Activated naive CD4-positive, alpha-beta T cell (primary cell): ENCODE measurements at places on chromosomes 7 and 10.

DNA sequence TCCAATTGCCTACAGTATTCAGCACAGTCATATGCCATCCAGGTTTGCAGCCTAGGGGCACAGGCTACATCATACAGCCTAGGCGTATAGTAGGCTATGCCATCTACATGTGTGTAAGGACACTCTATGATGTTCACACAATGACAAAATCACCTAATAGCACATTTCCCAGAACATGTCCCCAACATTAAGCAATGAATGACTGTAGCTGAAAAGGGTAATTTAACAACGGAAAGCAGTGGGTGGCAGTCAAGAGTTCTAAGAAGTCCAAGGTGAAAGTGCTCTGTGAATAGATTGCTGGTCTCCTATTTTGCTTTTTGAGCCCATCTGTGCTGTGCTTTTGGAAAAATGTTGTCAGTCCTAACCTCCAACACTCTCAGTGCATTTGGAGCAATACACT lies 162.6 kb downstream of the KLF6 start:
- DNase-seq = no peak

GRCh38 chr7:30596014-30596641 lies 1.4 kb downstream of the GARS1 start:
- no peak for DNase-seq

GRCh38 chr10:86043236-86043635 lies 323.4 kb downstream of the GRID1 start:
- no peak for DNase-seq

DNA sequence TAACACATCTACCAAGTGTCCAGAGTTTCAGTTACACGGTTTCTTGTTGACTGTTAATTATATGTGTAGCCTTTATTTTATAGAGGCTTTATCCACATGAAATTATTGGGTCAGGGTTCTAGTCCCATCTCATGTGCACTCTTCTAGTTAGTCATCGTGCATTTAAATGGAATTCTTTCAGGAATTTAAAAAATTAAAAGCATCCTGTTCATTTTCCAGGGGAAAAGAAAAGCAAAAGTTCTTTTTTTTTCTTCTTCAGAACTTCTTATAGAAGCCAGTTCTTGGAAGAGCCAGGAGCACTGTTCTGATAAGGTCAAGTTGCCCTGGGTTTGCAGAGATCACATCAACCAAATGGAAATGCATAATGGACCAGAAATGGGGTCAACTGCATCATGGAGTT lies 324.7 kb downstream of the INHBA start:
- DNase-seq = no peak

DNA sequence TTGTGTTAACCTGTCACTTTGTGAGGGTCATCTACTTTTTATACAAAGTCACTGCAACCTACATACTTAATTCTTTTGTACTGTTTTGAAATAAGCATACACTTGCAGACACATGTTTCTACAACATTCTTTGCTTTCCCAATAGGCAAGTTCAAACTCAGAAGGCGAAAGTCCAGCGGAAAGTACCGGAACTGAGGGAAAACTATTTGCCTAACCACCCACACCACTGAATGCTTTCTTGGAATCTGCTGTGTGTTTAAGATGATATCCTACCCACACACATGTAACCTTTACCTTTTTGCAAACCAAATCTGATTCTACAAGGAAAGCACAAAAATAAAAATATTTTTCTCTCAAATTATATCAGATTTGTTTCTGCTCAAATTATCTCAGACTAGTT lies 139.4 kb upstream of the AGR3 start:
- DNase-seq = no peak

DNA sequence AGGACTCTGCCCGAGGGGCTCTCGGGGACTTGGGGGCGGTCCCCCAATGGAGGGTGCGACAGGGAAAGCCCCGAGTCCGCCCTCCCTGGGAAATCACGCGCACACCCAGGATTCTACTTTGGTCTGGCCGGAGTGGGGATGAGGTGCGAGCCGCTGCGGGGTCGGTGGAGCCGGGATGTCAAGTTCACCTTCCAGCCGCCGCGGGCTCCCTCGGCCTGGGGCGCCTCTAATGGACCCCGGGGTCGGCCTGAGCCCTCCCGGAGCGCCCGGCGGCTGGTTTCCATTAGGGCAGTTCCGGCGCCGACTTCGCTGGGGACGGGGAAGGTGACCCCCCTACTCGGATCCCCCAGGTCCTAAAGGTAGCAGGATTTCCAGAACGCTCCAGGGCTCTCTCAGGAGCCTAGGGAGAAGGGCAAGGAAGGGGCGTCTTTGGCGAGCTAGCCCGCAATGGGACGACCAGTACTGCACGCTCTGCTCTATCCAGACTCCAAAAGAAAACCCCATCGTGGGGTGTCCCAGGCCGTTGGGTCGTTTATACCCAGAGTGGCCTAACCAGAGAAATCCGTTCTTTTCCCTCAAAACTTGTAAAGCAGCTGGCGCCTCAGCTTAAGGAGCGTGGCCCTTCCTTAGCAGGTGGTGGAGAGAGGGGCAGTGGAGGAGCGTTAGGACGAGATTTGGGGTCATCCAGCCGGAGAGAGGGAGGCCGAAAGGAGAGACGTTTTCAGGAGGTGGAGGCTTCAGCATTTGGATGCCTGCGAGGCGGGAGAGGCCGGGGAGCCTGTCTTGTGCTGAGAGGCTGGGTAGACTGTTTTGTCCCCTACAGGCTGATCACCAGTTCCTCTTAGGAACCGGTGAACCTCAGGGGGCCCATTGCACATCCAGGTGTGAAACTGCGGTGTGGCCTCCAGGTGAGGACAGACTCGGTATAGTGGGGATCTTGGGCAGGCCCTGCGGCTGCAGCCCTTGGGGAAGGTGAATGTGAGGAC lies 860 bp upstream of the WDR86 start:
- no peak for DNase-seq

DNA sequence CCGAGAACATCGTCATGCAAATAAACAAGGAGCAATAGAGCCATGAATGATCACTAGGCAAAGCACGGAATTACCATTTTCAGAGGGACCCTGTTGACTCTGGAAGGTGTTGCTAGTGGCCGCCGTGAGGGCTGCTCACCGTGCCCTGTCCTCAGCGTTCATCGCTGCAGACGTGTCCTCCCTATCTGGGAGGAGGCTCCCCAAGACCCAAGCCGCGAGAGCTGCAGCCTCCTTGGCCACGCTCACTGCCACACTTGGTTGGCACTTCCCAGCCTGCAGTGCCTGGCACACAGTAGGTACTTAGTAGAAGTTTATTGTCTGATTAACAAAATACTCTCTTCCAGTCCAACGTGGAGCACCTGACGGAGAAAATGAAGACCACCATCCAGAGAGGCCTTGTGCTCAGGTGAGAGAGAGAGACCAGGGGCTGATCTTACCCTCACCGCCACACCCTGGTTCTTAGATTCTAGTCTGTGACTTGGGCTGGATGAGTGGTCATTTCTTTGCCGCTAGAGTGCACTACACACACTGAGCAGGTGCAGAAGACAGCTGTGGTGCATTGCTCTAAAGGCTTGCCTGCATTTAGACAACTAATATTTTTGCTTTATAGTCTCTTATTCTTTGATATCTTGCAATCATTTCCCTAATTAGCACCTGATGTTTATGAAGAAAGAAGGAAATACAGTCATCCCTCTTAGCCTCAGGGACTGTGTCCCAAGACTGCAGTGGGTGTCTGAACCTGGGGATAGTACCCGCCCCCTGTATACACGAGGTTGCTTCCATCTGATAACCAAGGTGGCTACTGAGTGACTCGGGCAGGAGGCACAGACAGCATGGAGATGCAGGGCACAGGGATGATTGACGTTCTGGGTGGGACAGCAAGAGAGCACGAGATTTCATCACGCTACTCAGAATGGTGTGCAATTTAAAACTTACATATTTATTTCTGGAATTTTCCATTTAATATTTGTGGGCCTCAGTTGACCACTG lies 40.3 kb downstream of the PITRM1 start:
- no peak for DNase-seq

GRCh38 chr7:124784879-124785818 lies 19.6 kb upstream of the GPR37 start:
- no peak for DNase-seq

- DNase-seq = no peak
Measured at GRCh38 chr7:92437956-92438491, 9.3 kb upstream of the GATAD1 start.

DNA sequence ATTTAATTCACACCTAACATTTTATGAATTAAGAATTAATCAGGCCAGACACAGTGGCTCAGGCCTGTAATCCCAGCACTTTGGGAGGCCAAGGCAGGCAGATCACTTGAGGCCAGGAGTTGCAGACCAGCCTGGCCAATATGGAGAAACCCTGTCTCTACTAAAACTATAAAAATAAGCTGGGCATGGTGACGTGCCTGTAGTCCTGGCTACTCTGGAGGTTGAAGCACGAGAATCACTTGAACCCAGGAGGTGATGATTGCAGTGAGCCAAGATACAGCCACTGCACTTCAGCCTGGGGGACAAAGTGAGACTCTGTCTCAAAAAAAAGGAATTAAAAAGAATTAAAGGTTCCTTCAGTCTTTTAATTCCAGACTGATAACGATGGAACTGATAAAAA lies 11.1 kb downstream of the LARP4B start:
- DNase-seq = no peak

DNA sequence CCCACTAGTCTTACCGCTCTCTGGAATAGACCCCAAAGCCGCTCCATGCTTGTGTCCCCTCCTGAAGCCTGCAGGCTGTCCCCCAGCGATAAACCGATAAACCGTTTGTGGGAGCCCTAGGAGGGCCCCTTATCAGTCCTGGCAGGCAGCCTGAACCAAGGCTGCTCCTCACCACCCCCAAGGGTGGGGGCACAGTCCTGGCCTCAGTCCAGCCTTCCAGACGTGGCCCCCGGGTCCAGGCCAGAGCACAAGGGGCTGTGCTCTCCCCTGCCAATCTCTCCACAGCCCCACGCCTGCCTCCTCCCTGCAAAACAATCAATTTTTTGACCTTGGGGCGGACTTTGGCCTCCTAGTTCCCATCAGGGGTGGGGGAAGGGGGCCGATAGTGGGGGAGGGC lies at the start of gene TFR2:
Gene TFR2, minus strand, starts transcription at position 90 of the 397 bp plus-strand sequence. Its CDS starts 43 bp downstream, at position 47.
- no peak for DNase-seq

DNA sequence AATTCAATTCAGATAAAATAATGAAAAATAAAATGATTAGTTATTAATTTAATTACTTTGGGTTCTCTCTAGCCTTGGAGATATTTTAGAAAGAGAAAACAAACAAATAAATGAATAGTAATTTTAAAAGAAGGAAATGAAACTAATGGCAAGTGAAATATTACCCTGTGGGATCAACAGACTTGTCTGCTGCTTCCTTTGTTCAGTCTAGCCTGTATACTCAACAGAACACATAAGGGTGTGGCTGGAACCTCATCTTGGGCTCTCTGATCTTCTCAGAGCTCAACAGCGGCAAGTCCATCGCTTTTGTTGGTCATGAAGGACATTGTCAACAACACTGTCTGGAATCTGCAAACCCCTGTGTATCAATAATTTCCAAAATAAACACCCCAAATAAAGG lies 904.9 kb downstream of the IPMK start:
- no peak for DNase-seq

DNA sequence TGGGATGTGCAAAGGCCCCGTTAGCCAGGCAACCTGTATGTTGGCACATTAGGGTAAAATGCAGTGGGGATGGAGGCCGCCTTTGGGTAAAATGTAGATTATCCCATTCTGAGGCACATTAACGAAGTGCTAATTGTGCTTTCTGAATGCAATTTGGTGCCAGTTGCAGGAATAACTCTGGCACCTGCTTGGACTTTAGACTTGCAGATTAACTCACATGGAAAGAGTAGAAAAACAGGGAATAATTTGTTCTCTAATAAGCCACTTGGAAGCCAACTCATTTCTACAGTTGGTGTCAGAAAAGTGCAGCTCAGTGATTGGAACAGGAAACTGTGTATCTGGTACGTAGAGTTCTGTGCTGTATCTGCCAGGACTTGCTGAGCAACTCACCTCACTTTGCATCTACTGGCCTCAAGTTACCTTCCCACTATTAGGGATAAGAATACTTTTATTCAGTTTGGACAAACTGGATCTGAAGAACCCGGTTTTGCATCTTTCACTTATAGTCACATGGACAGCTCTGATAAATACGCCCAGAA lies 377.4 kb upstream of the PODXL start:
- no peak for DNase-seq

DNA sequence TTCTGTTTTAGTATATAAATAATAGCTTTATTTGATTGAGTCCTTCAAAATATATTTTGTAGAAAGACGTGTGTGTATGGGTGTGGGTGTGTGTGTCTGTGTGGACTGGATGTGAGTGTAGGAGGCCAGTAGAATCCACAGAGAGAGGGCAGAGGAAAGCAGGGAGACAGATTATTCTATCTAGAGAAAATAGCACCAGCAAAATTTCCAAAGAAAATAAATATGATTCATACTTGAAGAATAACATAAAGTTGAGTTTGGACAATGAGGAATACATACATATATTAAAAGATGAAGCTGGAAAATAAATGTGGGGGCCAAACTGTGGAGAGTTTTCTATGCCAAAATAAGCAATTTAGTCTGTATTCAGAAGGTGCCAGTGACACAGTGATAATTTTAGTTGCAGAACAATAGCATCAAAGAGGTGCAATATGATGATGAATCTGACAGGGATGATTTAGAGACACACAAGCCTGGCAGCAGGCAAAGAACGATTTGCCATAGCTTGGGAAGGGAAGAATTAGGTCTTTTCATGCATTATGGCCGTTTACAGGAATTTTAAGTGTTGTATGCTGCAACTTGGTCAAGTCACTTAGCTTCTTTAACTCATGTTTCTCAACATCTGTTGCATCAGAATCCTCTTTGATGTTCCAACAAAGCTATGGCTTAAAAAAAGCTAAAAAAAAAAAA lies 121.3 kb downstream of the SEMA3A start:
- no peak for DNase-seq

- no peak for DNase-seq
Measured at GRCh38 chr10:125231116-125231812, 70.9 kb upstream of the CTBP2 start.

DNA sequence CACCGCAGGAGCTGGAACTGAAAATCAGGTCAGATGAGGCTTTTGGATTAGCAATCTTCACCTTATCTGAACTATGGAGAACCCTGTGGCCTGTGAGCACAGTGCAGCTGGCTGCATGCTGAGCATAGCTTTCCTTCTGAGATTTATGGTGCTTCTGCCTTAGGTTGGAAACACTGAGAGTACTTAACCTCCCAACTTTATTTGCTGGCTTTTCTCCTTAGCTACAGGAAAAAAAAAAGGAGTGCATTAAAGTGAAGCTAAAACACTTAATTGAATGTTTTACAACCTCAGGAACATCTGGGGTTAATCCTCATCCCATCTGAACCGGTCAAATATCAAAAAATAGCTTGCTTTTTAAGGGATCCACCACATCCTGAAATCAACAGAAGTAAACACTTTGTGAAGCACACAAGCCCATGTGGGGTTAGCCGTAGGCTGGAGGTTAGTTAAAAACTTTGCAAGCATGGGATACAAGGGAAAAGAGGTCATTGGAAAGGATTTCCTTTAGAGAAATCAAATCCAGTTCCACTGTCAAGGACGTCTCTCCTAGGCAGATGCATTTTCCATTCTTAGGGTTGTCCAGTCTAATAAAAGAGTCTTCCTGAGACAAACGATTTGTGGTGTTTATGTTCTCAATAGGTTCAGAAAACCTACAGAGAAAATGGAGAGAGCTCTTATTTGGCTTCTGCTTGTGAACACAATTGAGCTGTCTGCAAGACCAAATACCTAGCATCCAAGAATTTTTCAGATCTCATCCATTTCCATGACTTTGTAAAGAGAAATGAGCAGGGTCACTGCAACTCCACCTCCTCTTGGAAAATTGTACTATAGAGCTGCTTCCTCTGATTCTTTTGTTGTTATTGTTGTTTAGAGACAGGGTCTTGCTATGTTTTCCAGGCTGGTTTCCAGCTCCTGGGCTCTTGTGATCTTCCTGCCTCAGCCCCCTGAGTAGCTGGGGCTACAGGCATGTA lies 470.4 kb upstream of the IGFBP3 start:
- DNase-seq = no peak

- DNase-seq = no peak
Measured at GRCh38 chr7:4073750-4074149, 608.3 kb upstream of the FOXK1 start.
